ENCODE measurements at places on chromosomes 2 and 18.

DNA sequence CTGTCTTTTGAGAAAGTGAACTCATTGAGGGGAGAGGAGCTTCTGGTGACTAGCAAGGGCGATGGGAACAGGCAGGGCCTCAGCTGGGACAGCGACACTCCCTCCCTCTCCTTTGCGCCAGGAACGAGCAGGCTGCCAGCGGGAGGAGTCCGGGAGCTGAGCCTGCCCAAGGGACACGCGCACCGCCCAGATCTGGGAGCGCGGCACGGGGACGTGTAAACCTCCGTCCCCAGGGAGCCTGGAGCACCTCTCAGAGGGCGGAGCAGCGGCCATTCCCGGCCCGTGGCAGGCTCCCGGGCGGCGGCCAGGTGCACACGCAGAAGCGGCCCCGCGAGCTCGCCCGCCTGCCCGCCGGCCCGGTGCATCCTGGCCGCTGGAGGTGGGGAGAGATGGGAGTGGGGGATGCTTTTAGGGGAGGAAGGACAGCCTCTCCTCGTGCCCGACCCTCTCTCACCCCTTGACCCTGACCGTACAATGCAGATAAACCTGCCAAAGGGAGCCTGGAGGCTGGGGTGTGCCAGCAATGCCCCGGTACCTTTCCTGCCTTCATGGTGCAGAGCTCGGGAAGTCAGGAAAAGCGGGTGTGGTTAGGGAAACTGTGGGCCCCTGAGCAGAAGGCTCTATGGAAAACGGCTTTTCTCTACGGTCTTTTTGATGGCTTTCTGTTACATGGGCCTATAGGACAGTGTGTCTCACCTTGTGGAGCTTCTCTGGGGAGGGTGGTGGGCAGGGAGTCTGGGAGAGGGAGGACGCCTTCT is 2.2 kb downstream of the AQP4 start:
- DNase-seq = no peak

DNA sequence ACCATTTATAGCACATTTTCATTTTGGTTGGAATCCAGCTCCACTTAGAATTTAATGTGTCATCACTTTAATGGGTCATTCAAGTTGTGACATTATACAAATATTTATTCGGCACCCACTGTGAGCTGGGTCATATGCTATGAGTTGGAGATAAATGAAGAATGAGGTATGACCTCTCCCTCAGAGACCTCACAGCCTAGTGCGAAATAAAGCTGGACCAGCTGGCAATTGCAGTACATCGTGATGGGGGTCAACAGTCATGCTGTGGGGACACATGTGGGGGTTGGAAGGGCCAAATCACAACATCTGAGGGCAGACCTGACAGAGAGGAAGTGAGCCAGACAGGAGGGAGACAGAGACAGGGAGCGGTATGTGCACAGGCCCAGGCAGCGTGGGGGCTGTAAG is 175.4 kb downstream of the MAIP1 start:
- DNase-seq = no peak

- no peak for DNase-seq
Observed at GRCh38 chr2:148922776-148923475, 47.9 kb downstream of the KIF5C start.

- DNase-seq = no peak
Observed at GRCh38 chr2:32064021-32064601, 755 bp downstream of the SPAST start.

DNA sequence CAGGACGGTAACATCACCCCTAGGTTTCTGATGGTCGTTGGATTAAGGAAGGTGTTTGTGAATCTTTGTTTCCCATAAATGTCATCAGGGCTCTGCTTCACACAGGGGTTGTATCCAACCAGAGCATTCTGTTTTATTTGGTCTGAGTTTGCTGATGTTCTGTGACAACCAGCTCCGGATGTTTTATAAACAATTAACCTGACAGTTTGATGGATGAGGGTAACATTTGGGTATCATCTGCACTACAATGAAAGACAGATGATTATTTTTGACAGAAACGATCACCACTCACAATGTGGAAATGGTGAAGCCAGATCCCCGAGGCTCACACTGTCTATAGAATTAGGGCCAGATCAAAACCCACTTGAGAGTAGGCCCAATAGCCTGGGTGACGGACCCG is 107.1 kb downstream of the CDC42EP3 start:
- no peak for DNase-seq

- no peak for DNase-seq
Observed at GRCh38 chr2:234071664-234072063, 21.2 kb downstream of the SPP2 start.

- DNase-seq = no peak
Observed at GRCh38 chr2:72367530-72368225, 220.0 kb upstream of the CYP26B1 start.

- DNase-seq = no peak
Observed at GRCh38 chr2:233079473-233079877, 19.3 kb downstream of the INPP5D start.

DNA sequence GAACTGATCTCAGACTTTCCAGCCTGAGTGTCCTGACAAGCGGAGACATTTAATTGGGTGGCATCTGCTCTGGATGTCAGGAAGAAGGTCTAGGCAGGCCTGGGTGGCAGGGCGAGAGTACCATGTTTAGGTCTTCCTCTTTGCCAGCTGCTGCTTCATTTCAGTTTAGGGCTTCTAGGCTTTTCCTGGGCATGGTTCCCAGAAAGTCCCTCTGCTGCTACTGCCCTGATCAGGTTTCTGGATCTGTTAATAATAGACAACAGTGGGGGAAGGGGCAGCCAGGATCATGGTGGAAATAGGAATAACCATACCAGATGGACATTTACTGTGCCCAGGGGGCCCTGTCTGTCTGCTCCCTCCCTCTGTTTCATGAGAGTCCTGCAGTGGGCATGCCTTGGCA is 2.3 kb upstream of the PLCD4 start:
- no peak for DNase-seq

DNA sequence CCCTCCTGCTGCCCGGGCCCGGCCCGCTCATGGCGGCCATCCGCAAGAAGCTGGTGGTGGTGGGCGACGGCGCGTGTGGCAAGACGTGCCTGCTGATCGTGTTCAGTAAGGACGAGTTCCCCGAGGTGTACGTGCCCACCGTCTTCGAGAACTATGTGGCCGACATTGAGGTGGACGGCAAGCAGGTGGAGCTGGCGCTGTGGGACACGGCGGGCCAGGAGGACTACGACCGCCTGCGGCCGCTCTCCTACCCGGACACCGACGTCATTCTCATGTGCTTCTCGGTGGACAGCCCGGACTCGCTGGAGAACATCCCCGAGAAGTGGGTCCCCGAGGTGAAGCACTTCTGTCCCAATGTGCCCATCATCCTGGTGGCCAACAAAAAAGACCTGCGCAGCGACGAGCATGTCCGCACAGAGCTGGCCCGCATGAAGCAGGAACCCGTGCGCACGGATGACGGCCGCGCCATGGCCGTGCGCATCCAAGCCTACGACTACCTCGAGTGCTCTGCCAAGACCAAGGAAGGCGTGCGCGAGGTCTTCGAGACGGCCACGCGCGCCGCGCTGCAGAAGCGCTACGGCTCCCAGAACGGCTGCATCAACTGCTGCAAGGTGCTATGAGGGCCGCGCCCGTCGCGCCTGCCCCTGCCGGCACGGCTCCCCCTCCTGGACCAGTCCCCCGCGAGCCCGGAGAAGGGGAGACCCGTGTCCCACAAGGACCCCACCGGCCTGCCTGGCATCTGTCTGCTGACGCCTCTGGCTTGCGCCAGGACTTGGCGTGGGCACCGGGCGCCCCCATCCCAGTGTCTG is 767 bp downstream of the RHOB start:
- no peak for DNase-seq

DNA sequence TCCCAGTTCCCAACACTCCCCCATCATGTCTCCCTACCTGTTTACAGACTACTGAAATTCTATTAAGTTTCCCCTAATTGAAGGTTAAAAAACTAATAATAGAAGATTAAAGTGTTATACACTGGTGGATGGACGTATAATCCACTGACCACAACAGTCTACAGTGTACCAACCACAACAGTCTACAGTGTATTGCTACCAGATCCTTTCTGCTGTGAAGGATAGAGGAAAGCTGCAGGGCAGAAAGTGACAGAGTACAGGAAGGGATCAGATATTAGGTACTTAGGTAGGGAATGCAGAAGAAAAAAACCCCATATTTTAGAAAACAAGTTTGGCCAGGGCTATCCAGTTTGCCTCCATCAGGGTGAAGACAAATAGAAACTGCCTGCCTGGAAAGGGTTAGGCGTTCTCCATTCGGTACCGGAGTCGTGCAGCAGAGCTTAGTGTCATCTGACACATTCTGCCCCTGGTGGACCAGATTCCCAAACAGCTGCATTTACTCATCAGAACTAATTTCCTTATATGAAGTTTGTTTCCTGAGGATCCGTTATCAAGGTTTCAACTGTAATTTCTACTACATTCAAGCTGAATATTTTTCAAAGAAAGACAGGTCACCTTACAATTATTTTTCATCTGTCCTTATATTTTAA is 49.9 kb downstream of the KLF7 start:
- DNase-seq = no peak

GRCh38 chr2:108316461-108317258 is 28.0 kb downstream of the SULT1C2 start:
- DNase-seq = no peak

GRCh38 chr18:48948112-48949049 is 2.4 kb downstream of the SMAD7 start:
- DNase-seq = no peak

- no peak for DNase-seq
Observed at GRCh38 chr2:24892928-24893327, 27.1 kb downstream of the ADCY3 start.

DNA sequence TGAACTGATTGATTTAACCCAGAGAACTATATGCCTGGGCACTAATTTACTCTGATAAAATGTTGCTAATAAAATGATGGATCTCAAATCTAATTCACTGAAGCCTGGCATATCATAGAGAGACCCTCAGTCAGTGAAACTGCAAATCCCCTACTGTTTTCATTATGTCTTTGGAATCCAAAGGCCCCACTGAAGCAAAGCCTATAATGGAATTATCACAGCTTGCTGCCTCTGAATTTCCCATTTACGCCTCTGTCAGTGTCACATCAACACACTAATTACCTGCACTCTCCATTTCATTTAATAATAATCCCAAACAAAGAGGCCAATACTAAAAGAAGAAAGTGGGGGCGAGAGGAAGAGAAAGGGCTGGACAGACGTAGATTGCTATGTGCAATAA is 470.9 kb downstream of the MBD2 start:
- DNase-seq = no peak

GRCh38 chr2:146602856-146603255 is 1242.0 kb upstream of the ACVR2A start:
- no peak for DNase-seq

GRCh38 chr18:23247896-23248295 is 112.6 kb downstream of the CABLES1 start:
- DNase-seq = no peak

GRCh38 chr2:63777816-63778215 is 63.9 kb upstream of the UGP2 start:
- no peak for DNase-seq
